Posterior vena cava (tissue), 2 donors: ENCODE measurements at places on chromosomes 3 and 15. TPM values are rescaled to one million over a fixed set of nuclear protein-coding genes. Genes with fewer than 3 reads are reported as not detected.

DNA sequence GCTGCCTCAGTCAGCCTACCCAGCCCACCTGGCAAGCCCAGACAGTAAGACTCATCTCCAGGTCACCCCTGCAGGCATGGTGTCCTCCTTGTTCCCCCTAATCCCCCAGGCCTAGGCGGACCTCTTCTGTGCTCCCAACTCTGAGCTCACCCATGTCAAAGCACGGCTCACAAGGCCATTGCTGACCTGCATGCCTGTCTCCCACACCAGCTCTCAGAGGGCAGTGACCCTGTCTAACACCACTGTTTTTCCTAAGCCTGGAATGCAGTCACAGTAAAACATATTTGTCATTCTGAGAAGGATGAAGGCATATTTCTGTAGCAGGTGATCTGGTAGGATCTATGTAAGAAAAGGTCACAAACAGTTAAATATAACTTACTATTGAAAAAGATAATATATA, 110.3 kb upstream of the HACD2 start:
- DNase-seq, result no peak

GRCh38 chr15:61621146-61621545, 392.0 kb upstream of the RORA start:
- DNase-seq, result no peak

DNA sequence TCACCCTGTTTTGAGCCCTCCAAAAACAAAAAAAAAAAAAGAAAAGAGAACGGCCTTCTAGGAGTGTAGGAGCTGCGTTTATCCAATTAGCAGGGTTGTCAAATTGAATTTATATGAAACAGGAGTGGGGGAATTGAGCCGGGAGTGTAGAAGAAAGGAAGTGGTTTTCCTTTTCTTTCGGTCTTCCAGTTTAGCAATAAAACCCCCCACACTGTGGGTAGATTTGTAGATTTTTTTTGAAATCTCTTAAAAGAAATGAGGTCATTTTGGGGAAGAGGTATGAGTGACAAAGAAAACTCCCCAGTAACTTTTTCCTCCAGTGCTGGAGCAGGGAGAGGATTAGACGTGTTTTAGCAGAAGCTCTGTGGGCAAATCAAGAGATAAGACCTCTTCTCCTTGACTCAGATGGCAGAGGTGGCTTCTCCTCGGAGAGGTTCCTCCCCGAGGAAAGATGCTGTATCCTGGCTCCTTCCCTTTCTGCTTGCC, 30.8 kb downstream of the BOC start:
- no peak for DNase-seq

DNA sequence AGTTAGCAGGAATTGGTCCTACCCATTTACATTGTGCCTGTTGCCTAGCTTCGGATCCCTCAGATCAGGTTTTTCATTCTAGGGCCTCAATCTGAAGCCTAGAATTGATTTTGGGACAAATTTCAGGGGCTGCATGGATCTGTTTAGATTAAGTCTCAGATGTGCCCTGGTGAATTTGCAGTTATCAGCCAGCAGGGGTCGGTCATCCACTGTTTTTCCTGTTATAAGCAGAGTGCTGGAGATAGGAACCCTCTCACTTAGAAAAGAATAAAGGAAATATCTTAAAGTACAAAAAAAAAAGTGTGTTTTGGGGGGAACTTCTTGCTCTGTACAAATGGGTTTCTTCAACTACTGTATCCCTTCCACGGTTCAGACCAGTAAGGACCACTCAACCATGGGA, 212.5 kb downstream of the BCHE start:
- DNase-seq, result no peak

- peak; percentile 92 for DNase-seq
Observed at GRCh38 chr3:72482589-72483321, 365.5 kb downstream of the SHQ1 start.

DNA sequence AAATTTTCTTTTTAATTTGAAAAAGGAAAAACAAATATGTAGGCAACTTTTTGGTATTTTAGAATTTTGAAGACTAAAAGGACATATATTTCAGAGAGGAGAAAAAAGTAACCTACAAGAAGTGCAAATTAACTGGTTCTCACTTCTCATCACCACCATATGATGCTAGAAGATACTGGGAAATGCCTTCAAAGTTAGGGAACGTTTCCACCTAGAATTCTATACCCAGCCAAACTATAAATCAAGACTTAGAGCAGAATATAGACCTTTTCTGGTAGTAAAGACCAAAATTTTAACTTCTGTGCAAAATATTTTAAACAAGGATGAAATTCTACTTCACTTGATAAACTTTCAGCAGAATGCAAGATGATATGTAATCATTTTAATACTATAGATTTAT, 112.3 kb upstream of the PHLDB2 start:
- DNase-seq, result no peak

DNA sequence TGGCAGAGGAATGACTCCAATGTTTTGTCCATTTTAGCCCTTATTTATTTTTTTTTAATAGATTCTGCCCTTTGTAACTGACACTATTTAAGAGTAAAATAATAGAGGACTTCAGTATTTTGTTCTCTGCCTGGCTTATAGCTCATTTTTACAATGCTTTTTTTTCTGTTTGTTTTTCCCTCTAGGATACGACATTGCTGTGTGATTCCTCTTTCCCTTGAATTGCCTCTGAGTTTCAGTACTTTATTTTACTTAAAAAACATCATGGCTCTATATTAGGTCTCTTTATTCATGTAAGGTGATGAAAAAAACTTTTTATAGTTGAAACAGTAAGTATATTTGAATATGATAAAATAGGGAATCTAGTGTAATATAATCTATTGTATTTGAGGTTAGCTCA, 179.1 kb downstream of the PTPRG start:
- no peak for DNase-seq

- DNase-seq, result no peak
Observed at GRCh38 chr3:131047582-131047981, 20.9 kb downstream of the NEK11 start.

GRCh38 chr3:127002195-127003174, 19.6 kb downstream of the PLXNA1 start:
- peak; percentile 97 for DNase-seq

GRCh38 chr15:80801891-80802680, 22.9 kb downstream of the CEMIP start:
- no peak for DNase-seq

The SLC24A5 gene
- total RNA-seq, result not detected

The GABRR3 gene
- total RNA-seq, result not detected

The CRTAP gene
- 323 TPM for total RNA-seq

The CPNE9 gene
- not detected for total RNA-seq

The CLEC3B gene
- 50.0 TPM for total RNA-seq

The FBN1 gene
- total RNA-seq, result 541 TPM

The SNTN gene
- total RNA-seq, result not detected

The HTR3E gene
- total RNA-seq, result not detected
